Colonic mucosa (tissue), 4 donors: ENCODE measurements at places on chromosomes 12 and 14. TPM values are rescaled to one million over a fixed set of nuclear protein-coding genes. Genes with fewer than 3 reads are reported as not detected.

DNA sequence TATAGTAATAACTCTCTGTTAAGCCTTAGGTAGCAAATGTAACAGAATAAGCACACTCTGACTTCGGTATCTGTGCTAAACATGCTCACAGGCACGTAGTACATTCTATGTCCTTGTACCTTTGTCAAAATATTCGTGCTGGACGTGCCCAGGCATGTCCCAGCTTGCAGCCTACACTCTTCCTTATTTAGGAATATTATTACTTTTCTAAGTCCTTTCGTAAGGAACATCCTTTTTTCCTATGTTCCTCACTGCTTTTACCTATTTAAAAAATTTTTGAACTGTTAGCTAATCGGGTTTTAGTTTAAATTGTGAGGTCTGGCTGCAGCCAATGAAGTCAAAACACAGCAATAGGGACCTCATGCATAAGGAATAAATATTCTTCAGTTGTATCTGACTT lies 24.1 kb upstream of the UBC start:
- peak overlapping the region; percentile 90 for H3K27ac ChIP-seq
- H3K4me1 ChIP-seq: peaks cover 3% of the 10 kb centered on the region
- peak overlapping the region; percentile 34 for H3K4me3 ChIP-seq
- no peaks in the 10 kb centered on the region for H3K36me3 ChIP-seq
- DNase-seq: no peak

Gene SIRT4
- total RNA-seq: 1.6 TPM

Gene C12orf54
- not detected for total RNA-seq

- no peak for DNase-seq
- H3K36me3 ChIP-seq: peaks cover 14% of the 10 kb centered on the region
- no peaks in the 10 kb centered on the region for H3K27me3 ChIP-seq
- no peaks in the 10 kb centered on the region for H3K4me1 ChIP-seq
- no peak overlapping the region for H3K27ac ChIP-seq
- H3K4me3 ChIP-seq: no peak overlapping the region
These were observed 31.2 kb downstream of the SUPT16H start for GRCh38 chr14:21352587-21352986.

GRCh38 chr12:132702640-132703039 lies 8.0 kb upstream of the PGAM5 start:
- H3K4me3 ChIP-seq: no peak overlapping the region
- H3K36me3 ChIP-seq: no peaks in the 10 kb centered on the region
- no peak overlapping the region for H3K27ac ChIP-seq
- DNase-seq: no peak
- H3K4me1 ChIP-seq: no peaks in the 10 kb centered on the region

- H3K36me3 ChIP-seq: no peaks in the 10 kb centered on the region
- no peaks in the 10 kb centered on the region for H3K4me1 ChIP-seq
- no peak overlapping the region for H3K4me3 ChIP-seq
- no peak overlapping the region for H3K27ac ChIP-seq
These were observed 214.1 kb downstream of the FBXL14 start for GRCh38 chr12:1380171-1380851.
